GM06990 (cell line): ENCODE measurements at places on chromosomes 2 and 18.

DNA sequence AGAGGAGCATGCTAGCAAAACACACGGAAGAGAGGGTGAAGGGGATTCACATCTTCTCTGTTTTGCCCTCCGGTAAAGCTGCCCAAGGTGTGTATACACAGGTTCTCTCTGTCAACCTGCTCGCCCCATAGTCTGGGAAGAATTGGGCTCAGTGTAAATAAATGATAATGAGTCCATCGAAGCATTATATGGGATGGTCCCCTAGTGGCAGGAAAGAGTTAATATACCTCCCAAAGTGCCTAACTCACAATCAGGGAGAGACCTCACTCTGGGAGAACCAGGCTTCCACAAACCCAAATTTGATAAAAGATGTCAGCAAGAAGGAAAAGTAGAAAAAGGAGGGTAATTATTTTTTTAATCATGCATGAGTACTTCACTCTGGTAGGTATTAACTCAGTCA lies 262.2 kb upstream of the ZNF521 start:
- DNase-seq, result no peak

DNA sequence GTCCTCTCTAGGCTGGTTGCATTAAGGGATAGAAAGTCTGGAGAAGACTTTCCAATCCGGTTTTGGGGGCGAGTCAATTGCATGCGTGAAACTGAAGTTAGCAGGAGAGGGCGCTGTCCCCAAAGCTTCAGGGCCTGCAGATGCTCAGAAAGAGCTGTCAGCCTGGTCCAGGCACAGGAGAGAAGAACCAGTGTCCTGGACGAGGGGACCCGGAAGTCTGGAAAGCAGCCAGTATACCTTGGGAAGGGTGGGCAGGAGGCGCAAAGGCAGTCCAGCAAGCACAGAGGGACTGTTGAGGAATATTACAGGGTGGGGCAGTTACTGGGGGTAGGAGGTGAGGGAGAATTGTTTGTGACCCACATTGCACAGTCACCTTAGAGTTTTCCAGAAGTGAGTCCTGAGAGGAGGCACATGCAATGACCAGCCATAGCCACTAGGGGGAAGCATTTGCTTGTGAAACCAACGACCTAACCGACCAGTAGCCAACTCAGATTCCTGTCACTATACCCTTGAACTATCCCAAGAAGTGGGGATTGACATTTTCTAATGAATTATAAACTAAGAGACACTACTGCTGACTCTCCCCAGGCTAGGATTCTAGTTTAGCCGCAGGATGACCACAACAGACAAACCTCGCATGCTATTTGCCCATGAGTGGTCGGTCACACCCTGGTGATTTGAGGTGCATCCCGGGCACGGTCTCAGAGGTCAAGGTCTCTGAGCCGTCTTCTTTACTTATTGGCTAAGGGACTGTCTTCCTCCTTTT lies 172.8 kb downstream of the RDH14 start:
- DNase-seq, result no peak

GRCh38 chr2:224885836-224886547 lies 156.3 kb downstream of the DOCK10 start:
- peak; percentile 47 for DNase-seq

DNA sequence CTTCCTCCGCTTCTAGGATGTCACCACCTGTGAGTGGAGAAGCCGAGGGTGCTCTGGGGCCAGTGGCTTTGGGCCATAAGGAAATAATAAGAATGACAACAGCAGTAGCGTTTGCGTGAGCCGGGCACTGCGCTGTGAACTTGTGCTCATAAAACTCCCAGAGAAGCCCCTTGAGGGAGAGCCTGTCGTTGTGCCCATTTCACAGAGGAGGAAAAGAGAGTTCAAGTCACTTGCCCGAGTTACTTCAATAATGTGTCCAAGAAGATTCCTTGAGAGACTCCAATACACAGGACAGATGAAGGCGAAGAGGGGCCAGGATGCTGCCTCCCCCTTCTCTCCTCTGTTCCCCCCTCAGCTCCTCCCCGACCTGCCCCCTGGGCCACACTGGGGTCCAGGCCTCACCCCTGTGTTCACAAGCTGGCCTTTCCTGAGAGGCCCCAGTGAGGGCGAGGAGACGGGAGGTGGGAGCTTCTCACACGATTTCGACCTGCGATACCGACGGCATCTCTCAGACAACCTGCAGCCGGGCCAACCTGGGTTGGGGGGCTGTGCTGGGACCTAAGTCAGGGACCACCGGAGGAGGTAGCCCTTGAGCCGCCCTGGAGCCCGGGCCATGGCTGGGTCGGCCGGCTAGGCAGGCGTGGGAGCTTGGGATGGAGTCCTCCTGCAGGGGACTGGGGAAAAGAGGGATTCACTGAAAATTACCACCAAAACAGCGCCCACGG lies 53.5 kb upstream of the UBE2F start:
- DNase-seq, result no peak

- DNase-seq, result no peak
Observed at GRCh38 chr2:106115250-106115649, 78.9 kb downstream of the UXS1 start.

- DNase-seq, result no peak
Observed at GRCh38 chr2:33292981-33293595, 183.4 kb upstream of the RASGRP3 start.

GRCh38 chr2:25587361-25587760 lies 86.0 kb downstream of the DTNB start:
- DNase-seq, result no peak

- DNase-seq, result no peak
Observed at GRCh38 chr2:142425551-142425950, 294.7 kb upstream of the LRP1B start.

DNA sequence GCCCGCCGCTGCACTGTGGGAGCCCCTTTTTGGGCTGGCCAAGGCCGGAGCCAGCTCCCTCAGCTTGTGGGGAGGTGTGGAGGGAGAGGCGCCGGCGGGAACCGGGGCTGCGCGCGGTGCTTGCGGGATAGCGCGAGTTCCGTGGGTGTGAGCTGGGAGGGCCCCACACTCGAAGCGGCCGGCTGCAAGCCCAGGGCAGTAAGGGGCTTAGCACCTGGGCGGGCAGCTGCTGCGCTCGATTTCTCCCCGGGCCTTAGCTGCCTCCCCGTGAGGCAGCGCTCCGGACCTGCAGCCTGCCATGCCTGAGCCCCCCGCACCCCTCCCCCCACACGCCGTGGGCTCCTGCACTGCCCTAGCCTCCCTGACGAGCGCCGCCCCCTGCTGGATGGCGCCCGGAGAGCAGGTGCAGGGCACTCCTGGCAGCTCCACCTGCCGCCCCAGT lies 124.4 kb downstream of the CCDC178 start:
- no peak for DNase-seq

DNA sequence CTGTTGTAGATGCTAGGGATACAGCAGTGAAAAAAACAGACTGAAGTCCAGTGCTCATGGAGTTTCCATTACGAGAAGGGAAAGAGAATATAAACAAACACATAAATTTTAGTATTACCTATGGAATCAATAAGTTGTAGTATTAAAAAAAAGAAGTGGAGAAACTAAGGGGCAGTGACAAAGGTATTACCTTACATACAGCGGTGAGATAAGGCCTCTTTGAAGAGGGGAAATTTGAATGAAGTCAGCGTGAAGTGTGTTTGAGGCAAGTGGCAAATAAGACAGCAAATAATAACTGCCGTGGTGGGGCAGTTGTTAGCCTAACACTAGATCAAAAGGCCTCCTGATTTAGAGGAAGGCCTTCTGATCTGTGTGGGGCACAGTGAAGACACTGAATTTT lies 57.9 kb downstream of the TLK1 start:
- DNase-seq, result no peak

DNA sequence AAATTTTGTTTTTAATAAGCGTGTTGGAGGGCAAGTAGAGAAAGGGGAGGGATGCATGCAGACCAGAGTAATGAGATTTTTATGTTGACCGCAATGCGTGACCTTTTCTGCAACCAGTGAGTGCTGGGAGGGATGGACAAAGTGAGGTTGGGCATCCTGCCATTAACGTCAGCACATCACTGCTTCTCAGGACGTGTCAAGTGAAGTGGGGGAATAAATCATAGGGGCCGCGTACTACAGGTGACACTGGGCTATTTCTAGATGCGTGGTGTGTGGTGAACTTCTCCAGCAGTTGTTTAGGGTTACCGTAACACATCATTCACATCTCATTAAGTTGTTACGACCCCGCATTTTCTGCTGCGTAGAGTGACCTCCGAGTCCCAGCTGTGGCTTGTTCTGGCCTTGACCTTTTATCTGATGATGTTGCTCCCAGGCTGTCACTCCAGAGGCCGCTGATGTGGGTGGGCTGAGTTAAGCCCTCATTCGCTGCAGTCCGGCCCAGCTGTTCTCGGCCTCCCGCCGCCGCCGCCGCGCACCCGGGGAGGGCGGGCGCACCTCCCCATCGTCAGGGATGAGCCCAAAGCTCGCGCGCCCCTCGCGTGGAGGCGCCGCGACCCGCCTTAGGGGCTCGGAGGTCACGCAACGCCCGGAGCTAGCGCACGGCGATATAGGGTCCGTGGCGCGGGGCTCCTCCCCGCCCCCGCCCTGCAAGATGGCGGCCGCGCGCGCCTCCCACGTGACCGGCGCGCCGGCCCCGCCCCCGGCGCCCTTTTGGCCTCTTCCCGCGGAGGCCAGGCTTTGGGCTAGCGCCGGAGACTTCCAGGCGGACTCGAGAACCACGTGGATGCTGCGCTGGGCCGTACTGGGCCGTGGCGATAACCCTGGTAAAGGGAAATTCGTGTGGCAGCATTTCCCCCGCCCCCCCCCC lies 3.5 kb downstream of the ZCCHC2 start:
- peak; percentile 89 for DNase-seq
